ENCODE measurements at places on chromosomes 7 and 10.

GRCh38 chr10:72483471-72483870 is 128.8 kb upstream of the DNAJB12 start:
- no peak for DNase-seq

- no peak for DNase-seq
These were observed 66.2 kb downstream of the TBXAS1 start for GRCh38 chr7:139895141-139895829.

- DNase-seq: no peak
These were observed 14.4 kb upstream of the RBM20 start for GRCh38 chr10:110629680-110630191.

DNA sequence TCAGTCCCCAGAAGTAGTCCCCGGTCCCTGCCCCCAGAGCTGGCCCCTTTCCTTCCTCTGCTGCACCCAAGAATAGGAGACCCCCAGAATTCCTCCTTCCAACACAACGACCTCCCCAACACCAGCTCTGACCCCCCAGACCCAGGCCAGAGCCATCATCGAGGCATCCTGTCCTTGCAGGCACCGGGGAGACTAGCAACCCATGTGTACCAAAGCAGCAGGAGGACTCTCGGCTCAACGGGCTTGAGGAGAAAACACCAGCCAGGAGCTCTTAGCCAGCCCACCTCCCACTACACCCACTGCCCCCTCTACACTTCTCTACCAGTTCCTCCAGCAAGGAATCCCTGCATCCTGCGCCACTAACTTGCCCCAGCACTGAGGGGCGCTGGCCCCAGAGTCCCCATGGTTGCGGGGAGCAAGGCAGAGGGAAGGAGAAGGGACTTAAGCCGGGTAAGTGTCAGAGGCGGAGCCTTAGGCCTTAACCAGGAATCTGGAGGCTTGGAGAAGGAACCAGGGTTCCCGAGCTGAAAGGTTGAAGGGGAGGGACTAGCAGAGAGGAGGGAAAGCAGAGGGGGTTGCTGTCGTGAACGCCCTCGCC is 3.9 kb downstream of the GRID1 start:
- no peak for DNase-seq

DNA sequence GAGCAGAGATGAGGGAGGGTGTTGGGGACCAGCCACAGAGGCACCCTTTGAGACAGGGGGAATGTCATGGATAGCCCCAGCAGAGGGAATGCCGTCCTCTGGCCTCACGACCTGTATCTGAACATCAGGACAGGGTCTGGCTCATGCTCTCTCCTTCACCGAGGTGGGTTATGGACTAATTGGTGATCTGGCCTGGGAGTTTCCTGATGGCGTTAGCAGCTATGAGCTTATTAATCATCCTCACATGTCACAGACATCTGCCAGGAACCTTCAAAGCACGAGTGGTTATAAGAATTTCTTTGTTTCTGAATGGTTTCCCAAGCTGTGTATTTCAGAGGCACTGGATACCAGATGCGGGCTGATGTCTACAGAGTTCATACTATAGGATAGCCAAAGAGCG is 6.9 kb downstream of the CPA4 start:
- DNase-seq: no peak

Measured in stimulated activated CD8-positive, alpha-beta memory T cell treated with anti-CD3 and anti-CD28 coated beads, Interleukin-15, amount 100 ng/mL, for 24 hours (primary cell).